Fibroblast of villous mesenchyme (primary cell): ENCODE measurements at places on chromosomes 1 and 21. TPM values are rescaled to one million over a fixed set of nuclear protein-coding genes. Genes with fewer than 3 reads are reported as not detected.

DNA sequence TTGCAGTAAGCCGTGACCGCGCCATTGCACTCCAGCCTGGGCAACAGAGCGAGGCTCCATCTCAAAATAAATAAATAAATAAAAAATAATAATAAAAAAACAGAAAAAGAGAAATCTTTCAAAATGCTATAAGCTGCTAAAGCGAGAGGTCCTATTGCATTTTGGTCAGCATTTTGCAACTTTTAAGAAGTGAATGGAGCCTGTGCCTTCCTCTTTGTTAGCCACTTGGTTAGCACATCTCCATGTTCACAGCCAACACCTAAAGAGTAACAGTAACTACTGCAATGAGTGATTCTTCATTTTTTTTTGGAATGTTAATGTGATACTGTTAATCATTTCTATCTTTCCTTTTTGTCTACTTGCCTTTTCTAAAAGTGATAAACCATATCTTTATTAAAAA, 80.6 kb downstream of the ERG start:
- DNase-seq, result no peak

DNA sequence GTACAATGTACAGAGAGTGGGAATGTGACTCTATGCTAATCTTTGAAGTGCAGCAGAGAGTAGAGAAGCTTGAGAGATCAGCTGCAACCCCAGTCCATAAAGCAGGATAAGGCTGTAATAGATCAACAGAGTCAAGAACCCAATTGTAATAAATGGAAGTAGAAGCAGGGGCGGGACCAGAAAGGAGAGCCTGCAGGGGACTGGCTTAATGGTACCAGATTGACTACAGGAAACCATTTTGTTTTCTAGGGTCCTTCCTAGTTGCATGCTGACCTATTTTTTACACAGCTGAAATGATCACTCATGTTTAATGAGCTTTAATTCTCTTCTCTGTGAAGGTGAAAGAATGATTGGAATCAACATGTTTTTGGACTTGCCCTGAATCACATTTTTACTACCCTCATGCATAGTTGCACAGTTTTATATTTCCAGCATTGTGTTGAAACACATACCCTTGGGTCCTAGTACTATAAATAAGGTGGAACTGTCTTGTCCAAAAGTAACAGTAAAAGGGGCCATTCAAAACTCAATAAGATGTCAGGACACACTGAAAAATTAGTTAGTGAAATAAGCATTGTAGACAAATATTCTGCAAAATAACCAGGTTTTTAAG, 69.8 kb downstream of the GPR88 start:
- DNase-seq, result peak; percentile 42

GRCh38 chr1:86502721-86503405, 34.1 kb downstream of the CLCA1 start:
- no peak for DNase-seq

DNA sequence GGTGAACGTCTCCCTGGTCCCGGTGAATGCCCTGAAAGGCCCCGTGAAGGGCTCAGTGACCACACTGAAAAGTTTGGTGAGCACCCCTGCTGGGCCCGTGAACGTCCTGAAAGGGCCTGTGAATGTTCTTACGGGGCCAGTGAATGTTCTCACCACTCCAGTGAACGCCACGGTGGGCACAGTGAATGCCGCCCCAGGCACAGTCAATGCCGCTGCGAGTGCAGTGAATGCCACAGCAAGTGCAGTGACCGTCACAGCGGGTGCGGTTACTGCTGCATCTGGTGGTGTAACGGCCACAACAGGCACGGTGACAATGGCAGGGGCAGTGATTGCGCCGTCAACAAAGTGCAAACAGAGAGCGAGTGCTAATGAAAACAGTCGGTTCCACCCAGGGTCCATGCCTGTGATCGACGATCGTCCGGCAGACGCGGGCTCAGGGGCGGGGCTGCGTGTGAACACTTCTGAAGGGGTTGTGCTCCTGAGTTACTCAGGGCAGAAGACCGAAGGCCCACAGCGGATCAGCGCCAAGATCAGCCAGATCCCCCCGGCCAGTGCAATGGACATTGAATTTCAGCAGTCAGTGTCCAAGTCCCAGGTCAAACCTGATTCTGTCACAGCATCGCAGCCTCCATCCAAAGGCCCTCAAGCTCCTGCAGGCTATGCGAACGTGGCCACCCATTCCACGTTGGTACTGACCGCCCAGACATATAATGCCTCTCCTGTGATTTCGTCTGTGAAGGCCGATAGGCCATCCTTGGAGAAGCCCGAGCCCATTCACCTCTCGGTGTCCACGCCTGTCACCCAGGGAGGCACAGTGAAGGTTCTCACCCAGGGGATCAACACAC, 41.5 kb downstream of the ZBTB17 start:
- no peak for DNase-seq

DNA sequence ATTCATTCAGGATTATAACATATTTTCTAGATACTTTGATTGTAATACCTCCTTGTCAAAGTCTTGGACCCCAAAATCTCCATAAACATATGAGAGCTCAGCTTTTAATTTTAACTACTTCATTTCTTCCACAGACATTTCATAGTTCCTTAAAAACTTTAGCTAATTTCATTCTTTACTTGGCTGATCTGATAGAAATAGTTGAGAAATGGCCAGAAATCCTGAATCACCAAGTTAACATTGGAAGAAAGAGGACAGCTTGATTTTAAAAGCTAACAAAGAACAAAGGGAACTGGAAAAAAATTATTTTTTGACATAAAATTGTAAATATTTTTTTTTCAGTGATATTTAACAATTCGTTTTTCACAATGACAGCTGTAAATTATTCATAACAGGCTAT, 216.5 kb downstream of the NTNG1 start:
- no peak for DNase-seq

The KPRP gene
- not detected in 2 replicates for total RNA-seq

DNA sequence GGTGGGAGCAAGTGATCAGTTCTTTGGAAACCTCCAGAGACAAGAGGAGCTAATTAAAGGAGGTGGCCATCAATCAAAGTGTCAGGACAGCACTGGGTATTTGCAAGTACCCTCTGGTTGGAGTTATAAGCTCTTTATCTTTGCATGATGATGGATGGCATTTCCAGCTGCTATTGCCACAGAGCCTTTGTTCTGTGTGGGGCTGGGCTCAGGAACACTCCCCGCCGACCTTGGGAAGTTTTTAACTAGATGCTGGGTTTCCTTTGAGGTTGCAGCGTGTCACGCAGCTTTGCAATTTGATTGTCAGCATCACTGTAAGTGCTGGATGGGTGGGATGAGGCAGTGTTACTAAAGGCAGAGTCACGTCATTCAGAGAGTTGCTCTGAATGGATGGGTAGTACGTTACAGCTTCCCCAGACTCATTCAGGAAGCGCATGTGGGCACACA, 68.9 kb downstream of the CNIH3 start:
- no peak for DNase-seq

- no peak for DNase-seq
Measured at GRCh38 chr1:245546875-245547274, 392.1 kb downstream of the KIF26B start.

DNA sequence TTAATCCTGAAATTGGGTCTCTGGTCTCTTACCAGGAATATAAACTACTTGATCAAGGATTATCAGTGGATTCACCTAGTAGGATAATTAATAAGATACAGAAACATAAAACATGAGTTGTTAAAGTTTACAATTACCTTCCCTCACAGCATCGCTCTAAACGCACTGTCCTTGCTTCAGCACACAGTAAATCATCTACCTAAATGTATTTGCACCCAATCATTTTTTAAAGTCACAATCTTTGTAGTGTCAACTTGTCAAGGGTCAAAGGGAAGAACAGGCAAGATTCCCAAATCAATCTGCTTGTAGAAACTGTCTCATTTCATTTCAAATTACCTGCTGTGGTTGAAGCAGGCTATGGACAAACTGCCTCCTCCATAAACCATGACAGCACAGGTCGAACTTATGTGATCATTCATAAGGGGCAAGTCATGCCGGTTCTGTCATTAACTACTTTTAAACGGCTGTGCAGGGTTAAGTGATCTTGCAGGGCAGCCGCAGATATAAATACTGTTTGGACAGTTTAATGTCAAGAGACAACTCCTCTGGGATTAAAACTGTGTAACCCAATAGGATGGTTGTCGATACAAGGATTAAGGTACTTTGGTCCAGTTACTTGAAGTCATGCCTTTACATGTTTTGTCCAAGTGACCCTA, 93.6 kb downstream of the ZNF281 start:
- DNase-seq, result no peak

The SPTA1 gene
- not detected in 2 replicates for total RNA-seq

DNA sequence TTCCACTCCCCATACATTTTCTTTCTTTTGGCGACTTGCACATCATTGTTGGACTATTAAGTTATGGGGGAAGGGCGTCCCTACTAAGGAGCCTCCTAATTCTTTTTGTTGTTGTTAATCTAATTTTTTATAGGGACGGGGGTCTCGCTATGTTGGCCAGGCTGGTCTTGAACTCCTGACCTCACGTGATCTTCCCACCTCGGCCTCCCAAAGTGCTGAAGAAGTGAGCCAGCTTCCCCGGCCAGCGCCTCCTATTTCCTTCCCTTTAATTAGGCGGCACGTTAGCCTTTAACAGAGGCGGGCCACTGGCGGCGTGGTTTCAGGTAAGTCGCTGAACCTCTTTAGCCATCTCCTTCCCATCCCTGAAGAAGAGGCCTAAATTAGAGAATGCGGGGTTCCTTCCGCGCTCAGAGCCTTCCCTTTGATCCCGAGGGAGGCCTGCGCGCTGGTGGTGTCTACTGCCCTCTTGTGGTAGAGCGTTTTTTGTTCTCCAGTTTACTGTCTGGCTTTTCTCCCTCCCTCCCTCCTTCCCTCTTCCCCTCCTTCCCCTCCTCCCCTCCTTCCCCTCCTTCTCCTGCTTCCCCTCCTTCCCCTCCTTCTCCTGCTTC, 38.1 kb downstream of the TNFRSF9 start:
- DNase-seq, result peak; percentile 69

The HSD11B1 gene
- total RNA-seq, result 1.9 and 21.6 TPM in 2 replicates
